Suppressor macrophage treated with lipopolysaccharide for 1 hour (primary cell): ENCODE measurements at places on chromosomes 4 and X.

- no peak for DNase-seq
Observed at GRCh38 chrX:48591255-48591791, 6.0 kb upstream of the WDR13 start.

GRCh38 chr4:5448221-5448620, 260.1 kb downstream of the EVC2 start:
- DNase-seq = no peak

DNA sequence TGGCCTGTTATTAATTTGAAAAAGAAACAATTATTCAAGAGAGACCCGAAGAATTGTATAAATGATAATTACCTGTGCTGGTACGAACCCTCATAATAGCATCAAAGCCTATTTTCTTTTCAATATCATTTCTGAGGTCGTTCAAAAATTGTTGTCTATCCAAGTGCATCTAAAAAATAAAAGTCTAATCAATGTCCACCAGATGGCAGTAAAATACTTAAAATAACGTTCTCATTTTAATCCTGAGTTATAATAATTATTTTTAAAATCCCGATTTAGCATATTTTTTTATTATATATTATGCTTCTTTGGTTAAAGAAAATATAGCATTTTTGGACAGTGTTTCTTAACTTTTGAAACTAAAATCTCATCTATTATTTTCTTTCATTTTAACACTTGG, 55.7 kb downstream of the METTL14 start:
- peak; percentile 62 for DNase-seq

- peak; percentile 20 for DNase-seq
Observed at GRCh38 chr4:25013756-25014661, 16.7 kb downstream of the LGI2 start.

DNA sequence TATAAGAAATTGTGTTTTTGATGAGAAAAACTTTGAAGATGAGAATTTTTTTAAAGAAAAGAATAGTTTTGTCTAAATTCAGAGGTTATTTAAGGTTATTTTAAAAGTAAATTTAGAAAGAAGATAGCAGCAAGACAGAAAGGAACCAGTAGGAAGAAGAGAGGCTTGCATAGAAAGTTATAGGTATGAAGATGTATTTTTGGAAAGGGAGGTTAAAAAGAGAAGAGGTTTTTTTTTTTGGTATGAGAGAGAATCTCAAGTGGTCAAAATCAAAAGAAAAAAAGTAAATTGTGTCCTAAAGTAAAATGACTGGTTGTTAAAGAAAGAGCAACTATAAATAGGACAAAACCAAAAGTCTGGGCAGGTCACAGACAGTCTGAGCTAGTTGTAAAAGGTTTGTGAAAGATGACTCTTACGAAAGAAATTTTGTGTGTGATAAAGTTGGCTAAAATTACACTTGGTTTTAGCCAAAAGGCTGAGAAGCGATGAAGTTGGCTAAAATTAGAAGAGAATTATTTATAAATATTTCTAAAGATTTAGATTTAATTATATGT, 16.4 kb upstream of the EIF4E start:
- no peak for DNase-seq

DNA sequence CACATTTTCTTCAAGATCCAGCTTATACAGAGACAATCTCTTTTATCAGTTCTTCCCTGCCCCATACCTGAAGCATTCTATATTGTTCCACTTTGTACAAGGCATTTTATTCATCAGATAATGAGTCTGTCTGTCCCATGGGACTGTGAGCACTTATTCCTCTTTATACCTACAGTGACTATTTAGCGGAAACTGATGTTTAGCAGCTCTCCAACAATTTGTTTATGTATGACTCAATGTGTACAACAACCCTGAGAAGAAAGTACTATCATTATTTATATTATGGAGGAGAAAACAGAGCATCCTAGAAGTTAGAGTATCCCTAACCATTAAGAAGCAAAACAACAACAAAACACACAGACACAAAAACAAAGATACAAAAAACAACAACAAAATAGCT, 306.5 kb downstream of the PRDM5 start:
- no peak for DNase-seq

DNA sequence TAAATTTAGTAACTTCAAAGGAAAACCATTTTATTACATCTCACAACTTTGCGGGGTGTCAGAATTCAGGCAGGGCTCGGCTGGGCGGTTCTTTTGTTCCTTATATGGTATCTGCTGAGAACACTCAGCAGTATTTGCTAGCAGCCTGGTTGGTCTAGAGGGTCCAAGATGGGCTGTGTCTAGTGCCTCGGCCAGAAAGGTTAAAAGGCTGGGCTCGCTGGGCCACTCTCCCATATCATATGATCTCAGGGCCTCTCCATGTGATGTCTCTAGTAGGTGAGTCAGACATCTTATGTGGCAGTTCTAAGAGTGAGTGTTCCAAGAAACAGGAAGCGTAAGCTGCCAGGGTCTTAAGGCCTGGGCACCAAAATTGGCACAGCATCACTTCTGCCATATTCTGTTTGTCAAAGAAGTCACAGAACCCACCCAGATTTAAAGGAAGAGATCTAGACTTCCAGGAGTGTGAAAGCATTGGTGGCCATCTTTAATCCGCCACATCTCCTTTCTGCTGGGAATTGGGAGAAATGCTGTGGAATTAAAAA, 100.9 kb upstream of the ATP6AP2 start:
- DNase-seq = peak; percentile 52

- DNase-seq = no peak
Observed at GRCh38 chr4:8058031-8058479, 100.6 kb downstream of the ABLIM2 start.

DNA sequence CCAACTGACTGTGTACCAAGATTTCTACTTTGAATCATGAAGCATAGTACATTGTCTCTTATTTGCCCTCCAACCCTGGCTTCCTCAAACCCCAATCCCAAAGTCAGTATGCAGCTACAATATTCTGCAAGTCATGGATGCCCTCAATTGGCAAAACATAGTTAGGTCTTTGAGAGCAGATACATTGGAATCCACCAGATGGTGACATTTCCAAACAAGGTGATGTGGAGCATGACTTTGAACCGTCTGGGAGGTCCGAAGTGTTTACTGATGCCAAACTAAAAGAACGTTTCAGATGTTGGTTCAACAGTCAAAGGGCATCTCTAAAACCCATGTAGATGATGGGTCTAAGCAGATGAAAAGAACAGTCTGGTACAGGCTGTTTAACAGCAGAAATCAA, 43.7 kb upstream of the FRMD7 start:
- no peak for DNase-seq

DNA sequence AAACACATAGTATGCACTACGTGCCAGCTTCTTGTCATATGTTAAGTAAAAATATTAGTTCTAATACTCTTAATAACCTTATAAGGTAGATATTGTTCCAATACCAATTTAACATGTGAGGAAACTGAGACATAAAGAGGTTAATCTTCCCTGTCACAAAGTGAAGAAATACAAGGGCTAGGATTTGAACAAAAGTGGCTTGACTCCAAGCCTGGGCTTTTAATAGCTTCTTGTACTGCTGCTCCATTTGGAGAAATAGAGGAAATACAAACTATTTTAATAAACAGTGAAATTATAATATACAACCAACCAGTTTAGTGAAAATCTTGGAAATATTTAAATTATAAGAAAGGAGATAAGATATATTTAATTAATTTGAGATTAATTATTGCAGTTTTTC, 33.2 kb downstream of the TLL1 start:
- DNase-seq = no peak

DNA sequence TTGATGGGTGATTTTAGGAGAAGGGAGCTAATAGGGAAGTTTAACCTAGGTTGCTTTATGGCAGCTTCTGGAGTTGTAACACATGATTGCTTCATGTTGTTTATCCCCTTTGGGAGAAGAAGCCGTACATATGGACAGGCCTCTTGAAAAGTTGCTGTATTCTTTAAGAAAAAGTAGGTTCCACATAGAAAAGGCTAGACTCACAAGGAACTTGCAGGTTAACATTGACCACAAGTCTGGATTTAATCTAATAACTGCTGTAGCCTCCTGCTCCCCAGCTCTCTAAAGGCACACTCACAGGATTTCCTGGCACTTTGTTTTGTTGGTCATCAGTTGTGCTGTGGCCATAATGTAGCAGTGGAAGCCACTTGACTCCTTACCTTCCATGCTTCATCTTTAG, 19.7 kb downstream of the FNIP2 start:
- DNase-seq = peak; percentile 60

DNA sequence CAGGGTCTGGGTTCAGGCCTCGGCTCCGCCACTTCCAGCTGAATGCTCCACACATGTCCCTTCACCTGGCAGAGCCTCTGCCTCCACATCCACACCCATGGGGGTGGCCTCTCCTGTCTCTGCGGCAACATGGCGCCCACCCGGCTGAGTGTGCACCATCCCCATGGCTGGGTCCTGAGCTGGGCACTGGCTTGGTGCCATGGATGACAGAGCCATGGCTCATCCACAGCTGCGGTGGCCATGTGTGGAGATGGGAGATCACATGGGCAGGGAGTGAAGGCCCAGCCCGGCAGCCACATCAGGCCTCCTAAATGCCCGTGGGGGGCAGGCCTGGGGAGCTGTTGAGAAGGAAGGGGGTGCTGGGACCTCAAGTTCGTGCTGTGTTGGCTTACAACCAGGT, 213.7 kb downstream of the AFAP1 start:
- DNase-seq = no peak

DNA sequence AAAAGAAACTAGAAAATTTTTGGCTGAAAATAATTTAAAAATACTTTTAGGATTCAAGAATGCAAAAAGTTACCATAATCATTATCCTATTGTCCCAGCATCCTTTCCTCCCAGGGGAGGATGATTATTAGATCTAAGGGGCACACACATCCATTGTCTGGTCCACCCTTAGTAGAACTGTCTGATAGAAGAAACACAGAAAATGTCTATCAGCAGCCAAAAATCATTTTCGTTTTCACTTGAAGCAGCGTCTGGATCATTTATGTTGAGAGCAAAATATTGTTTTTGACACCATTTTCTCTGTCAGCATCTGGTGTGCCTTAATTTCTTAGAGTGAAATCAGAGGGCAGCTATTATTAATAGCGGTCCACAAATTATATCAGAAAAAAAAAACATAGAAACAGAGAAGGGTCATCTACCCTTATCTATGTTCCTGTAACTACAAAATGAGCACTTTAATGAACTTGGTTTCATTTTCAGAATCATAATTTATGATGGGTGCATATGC, 446.3 kb downstream of the TRAM1L1 start:
- no peak for DNase-seq

GRCh38 chrX:18537524-18537923, 112.1 kb downstream of the CDKL5 start:
- DNase-seq = no peak

DNA sequence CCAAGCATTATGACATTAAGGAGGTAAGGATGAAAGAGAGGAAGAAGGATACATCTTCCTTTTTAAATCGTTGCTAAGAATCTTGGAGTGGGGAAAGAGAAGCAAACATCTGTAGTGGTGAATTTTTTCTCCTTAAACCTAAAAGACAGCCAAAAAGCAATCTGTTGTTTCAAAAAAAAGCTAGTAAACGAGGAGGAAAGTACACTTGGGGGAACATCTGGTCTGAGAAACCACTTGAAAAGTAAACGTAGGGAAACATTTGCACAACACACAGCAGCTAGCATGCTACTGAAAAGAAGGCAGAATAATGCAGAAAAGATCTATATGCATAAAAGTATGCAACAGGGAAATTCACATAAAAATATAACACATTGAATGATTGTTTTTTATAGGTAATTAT, 1485.6 kb downstream of the PCDH19 start:
- DNase-seq = no peak
